ENCODE measurements at places on chromosomes 3 and 15.

GRCh38 chr3:123605789-123606234 lies 21.0 kb upstream of the HACD2 start:
- no peak for DNase-seq

GRCh38 chr15:69225355-69226022 lies 65.1 kb downstream of the GLCE start:
- DNase-seq = no peak

- DNase-seq = no peak
These were observed 140.5 kb upstream of the TPM1 start for GRCh38 chr15:62901909-62902546.

GRCh38 chr3:100912976-100913545 lies 80.2 kb downstream of the ABI3BP start:
- no peak for DNase-seq

GRCh38 chr3:17039594-17039993 lies 154.8 kb downstream of the PLCL2 start:
- no peak for DNase-seq

GRCh38 chr15:91165850-91166249 lies 65.8 kb downstream of the SV2B start:
- no peak for DNase-seq

Data from NCI-H1694 (cell line).